ENCODE measurements at places on chromosomes 16 and 17. TPM values are rescaled to one million over a fixed set of nuclear protein-coding genes. Genes with fewer than 3 reads are reported as not detected.

Gene CD19
- 0.29 TPM for polyA plus RNA-seq

- H3K36me3 ChIP-seq = peaks cover 3% of the 10 kb centered on the region
- H3K4me1 ChIP-seq = no peaks in the 10 kb centered on the region
- no peak overlapping the region for H3K27ac ChIP-seq
- H3K4me3 ChIP-seq = no peak overlapping the region
- peaks cover 5% of the 10 kb centered on the region for H3K27me3 ChIP-seq
- no peak for DNase-seq
These were observed 7.2 kb downstream of the PIPOX start for GRCh38 chr17:29050176-29050575.

DNA sequence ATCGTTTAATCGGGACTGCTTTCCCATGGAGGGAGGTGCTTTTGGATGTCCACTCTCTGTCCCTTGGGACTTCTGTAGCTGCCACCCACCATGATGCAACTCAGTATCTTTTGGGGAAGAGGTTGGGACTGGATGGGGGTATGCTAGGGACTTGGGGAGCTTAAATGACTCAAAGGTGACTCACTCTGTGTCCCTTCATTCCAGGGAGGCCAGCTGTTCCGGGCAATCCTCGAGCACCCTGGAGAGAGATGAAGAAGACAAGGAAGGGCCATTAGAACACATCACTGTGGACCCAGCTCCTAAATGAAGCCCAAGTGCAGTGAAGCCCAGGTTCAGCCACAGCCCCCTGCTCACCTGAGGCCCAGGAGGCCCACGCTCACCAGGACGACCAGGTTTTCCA is 4.6 kb downstream of the COL1A1 start:
- no peak overlapping the region for H3K4me3 ChIP-seq
- no peaks in the 10 kb centered on the region for H3K36me3 ChIP-seq
- peaks cover 20% of the 10 kb centered on the region for H3K4me1 ChIP-seq
- no peak overlapping the region for H3K27ac ChIP-seq
- peaks cover 20% of the 10 kb centered on the region for H3K27me3 ChIP-seq
- no peak for DNase-seq

Gene ZSCAN10
- polyA plus RNA-seq = not detected

GRCh38 chr17:79620207-79621038 is 9.6 kb upstream of the RBFOX3 start:
- no peak for DNase-seq
- no peaks in the 10 kb centered on the region for H3K4me1 ChIP-seq
- H3K36me3 ChIP-seq = no peaks in the 10 kb centered on the region
- no peak overlapping the region for H3K4me3 ChIP-seq

All from immature natural killer cell (primary cell).